ENCODE measurements at places on chromosomes 5 and 9. TPM values are rescaled to one million over a fixed set of nuclear protein-coding genes. Genes with fewer than 3 reads are reported as not detected.

The RPL35 gene
- 1,103 TPM for total RNA-seq

The RUSC2 gene
- 9.9 TPM for total RNA-seq

The UGT3A2 gene
- not detected for total RNA-seq

The CCNJL gene
- 4.5 TPM for total RNA-seq

The PTPDC1 gene
- 9.8 TPM for total RNA-seq

The OTP gene
- total RNA-seq: not detected

The TMEM38B gene
- 1.2 TPM for total RNA-seq

DNA sequence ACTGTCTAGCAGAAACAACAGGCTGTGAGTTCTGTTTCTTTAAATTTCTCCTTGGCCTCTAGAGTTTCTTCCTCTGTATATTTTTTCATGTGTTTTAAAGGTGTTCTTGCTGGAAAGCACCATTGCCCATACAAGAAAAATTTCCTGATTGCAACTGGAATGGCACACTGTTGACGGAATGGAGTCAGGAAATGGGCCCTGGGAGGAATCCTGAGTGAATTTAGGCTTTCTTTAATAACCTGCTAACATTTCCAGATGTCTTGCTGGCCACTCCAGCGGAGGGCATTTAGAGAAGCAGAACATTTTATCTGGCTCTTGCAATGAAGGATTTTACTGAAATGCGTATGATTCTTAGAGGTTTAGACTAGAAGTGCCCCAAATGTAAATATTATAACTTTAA is 736.3 kb downstream of the TAF11L14 start:
- H3K36me3 ChIP-seq: no peaks in the 10 kb centered on the region
- H3K4me1 ChIP-seq: no peaks in the 10 kb centered on the region
- H3K4me3 ChIP-seq: no peak overlapping the region
- H3K27me3 ChIP-seq: no peaks in the 10 kb centered on the region
- no peak overlapping the region for H3K27ac ChIP-seq
- DNase-seq: no peak

DNA sequence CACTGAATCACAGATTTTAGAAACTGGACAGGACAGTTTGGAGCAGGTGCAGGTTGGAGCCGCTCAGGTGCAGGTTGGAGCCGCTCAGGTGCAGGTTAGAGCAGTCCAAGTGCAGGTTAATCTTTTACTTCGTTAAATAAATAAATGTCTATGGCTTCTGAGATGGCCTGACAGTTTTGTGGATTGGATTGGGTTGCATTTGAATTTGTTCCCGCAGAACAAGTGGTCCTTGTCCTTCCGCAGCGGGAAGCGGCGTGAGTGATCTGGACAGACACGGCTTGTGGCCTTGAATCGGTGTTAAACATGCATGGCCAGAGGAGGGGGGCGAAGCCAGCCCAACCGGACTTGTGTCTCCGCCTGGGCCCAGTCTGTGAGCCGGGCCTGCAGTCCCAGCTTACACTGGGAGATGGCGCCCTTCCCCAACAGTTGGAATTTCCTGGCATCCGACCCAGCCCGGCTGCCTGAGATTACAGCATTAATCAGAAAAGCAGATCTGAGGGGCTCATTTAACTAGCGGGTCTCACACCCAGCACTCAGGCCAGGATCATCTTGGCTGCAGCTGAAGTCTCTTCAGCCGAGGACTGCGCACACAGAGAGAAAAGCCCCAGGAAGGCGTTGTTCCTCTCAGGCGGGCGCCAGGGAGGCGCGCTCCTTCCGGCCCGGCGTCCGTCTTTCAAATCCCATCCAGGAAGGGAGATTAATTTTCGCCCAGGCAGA is 1.5 kb upstream of the OLFM1 start:
- no peak overlapping the region for H3K27ac ChIP-seq
- peak overlapping the region; percentile 55 for H3K4me3 ChIP-seq
- no peaks in the 10 kb centered on the region for H3K36me3 ChIP-seq
- peaks cover 37% of the 10 kb centered on the region for H3K4me1 ChIP-seq
- peak; percentile 86 for DNase-seq

DNA sequence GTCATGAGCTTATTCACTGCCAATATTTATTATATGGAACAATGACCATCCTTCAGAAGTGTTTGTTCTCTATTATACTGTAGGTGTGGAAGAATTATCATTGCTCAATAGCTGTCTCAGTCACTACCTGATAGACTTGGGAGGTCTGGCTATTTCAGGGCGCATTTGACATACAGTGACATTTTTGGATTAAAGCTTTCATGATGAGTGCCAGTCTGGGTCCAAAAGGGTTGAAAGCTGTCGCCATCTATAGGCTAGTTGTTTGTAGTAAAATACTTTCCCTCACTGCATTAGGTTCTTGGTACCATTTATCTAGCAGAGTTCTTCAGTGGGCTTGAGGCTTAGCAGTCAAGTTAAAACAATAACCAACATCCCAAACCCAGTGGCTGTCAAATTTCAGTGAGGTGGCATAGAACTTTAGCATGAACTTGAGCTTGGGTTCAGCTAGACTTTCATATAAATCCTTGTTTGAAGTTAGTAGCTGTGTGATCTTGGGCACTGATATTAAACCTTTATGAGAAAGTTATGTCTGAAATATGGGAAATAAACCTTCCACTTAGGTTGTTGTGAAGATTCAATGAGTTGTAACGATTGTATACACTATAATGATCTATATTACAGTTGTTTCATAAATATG is 110.5 kb upstream of the CDKN2B start:
- H3K27ac ChIP-seq: no peak overlapping the region
- no peak overlapping the region for H3K4me3 ChIP-seq
- H3K27me3 ChIP-seq: no peaks in the 10 kb centered on the region

- peaks cover 52% of the 10 kb centered on the region for H3K4me1 ChIP-seq
- H3K27ac ChIP-seq: peak overlapping the region; percentile 41
- H3K4me3 ChIP-seq: peak overlapping the region; percentile 38
Observed at GRCh38 chr5:83472508-83473345, 1.2 kb downstream of the VCAN start.

- H3K4me1 ChIP-seq: no peaks in the 10 kb centered on the region
- peaks cover 72% of the 10 kb centered on the region for H3K36me3 ChIP-seq
- no peak overlapping the region for H3K27ac ChIP-seq
- H3K27me3 ChIP-seq: no peaks in the 10 kb centered on the region
Observed at GRCh38 chr5:134769206-134769605, 10.6 kb downstream of the DDX46 start.

- peak overlapping the region; percentile 87 for H3K4me3 ChIP-seq
- peak; percentile 78 for DNase-seq
- H3K36me3 ChIP-seq: peaks cover 4% of the 10 kb centered on the region
- H3K27me3 ChIP-seq: no peaks in the 10 kb centered on the region
- H3K4me1 ChIP-seq: peaks cover 71% of the 10 kb centered on the region
Observed at GRCh38 chr5:95822043-95822541, 434 bp downstream of the GLRX start.

GRCh38 chr5:167792514-167792913 is 498.9 kb upstream of the WWC1 start:
- no peak for DNase-seq
- no peak overlapping the region for H3K27ac ChIP-seq
- no peaks in the 10 kb centered on the region for H3K27me3 ChIP-seq
- H3K36me3 ChIP-seq: no peaks in the 10 kb centered on the region
- H3K4me1 ChIP-seq: no peaks in the 10 kb centered on the region

- no peak for DNase-seq
- no peak overlapping the region for H3K27ac ChIP-seq
- H3K4me3 ChIP-seq: no peak overlapping the region
- no peaks in the 10 kb centered on the region for H3K27me3 ChIP-seq
- H3K4me1 ChIP-seq: peaks cover 6% of the 10 kb centered on the region
Observed at GRCh38 chr5:113321276-113321675, 113.5 kb downstream of the TSSK1B start.

DNA sequence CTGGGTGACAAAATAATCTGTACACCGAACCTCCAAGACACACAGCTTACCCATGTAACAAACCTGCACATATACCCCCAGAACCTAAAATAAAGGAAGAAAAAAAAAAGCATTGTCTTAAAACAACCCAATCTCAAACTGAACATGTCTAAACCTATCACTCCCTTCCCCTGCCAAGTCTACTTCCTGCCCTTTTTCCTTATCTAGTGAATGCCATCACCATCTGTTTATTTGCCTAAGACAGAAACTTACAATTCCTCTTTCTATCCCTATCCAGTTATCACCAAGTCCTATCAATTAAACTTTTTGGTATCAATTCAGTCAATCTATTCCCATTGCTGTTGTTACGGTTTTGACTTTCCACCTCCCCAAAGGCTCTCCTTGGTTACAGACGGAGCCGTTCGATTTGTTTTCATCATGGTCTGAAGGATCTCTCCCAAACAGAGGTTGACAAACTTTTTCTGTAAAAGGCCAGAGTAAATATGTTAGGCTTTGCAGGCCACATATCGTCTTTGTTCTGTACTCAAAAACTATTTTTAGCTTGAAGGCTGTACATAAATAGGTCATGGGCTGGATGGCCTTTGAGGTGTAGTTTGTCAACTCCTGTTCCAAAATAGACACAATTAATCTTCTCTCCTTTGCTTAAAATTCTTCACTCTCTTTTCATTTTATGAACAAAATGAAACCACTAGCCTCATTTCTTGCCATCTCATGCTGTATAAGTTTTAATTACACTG is 12.1 kb downstream of the NOL8 start:
- H3K4me1 ChIP-seq: peaks cover 15% of the 10 kb centered on the region
- no peak for DNase-seq
- H3K36me3 ChIP-seq: peaks cover 84% of the 10 kb centered on the region
- no peaks in the 10 kb centered on the region for H3K27me3 ChIP-seq

DNA sequence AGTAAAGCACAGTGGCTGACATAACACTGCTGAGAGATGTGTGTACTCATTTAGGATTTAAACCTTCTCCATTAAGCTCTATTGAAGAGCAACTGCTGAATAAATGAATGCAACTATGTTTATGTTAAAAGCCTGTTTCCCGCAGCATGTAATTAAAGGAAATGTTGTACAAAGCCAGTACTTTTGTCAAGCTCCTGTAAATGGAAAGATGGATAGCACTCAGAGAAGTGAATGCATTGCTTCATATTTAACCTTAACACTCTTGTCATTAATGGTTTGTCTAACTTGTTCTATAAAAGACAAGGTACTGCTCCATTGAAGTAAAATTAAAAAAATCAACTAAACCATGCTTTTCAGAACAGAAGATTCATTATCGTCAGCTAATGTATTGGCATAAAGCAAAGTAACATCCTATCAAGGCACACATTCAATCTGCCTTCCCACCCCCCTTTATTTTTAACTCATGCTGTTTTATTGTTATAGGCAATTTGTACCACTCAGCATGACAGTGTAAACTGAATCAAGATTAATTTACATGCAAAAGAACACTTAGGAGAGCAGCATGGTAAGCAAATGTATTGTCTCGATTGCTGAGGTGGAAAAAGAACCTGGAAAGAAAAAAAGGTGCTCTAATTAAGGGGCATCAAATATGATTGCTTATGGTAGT is 240.9 kb upstream of the TBCA start:
- no peaks in the 10 kb centered on the region for H3K4me1 ChIP-seq
- H3K27me3 ChIP-seq: no peaks in the 10 kb centered on the region

GRCh38 chr5:40037713-40038112 is 612.9 kb upstream of the DAB2 start:
- no peak for DNase-seq
- H3K27me3 ChIP-seq: no peaks in the 10 kb centered on the region
- H3K36me3 ChIP-seq: no peaks in the 10 kb centered on the region
- H3K4me1 ChIP-seq: no peaks in the 10 kb centered on the region
- H3K27ac ChIP-seq: no peak overlapping the region

GRCh38 chr5:120464627-120465435 is 731 bp downstream of the PRR16 start:
- peak; percentile 60 for DNase-seq
- peaks cover 20% of the 10 kb centered on the region for H3K4me1 ChIP-seq
- peak overlapping the region; percentile 80 for H3K27ac ChIP-seq
- peaks cover 44% of the 10 kb centered on the region for H3K27me3 ChIP-seq
- H3K4me3 ChIP-seq: peak overlapping the region; percentile 56
- no peaks in the 10 kb centered on the region for H3K36me3 ChIP-seq
